Fibroblast of the aortic adventitia (primary cell): ENCODE measurements at places on chromosomes 5 and 9. TPM values are rescaled to one million over a fixed set of nuclear protein-coding genes. Genes with fewer than 3 reads are reported as not detected.

Gene TMEM252
- not detected in 2 replicates for total RNA-seq

Gene STK32A
- 2.3 and 26.0 TPM in 2 replicates for total RNA-seq

Gene DMRT2
- total RNA-seq = 0.18 TPM in 1 of 2 replicates, not detected in the other

Gene NFIB
- 107 and 111 TPM in 2 replicates for total RNA-seq

Gene OCLN
- total RNA-seq = 1.1 and 3.0 TPM in 2 replicates

Gene N4BP3
- 0.18 and 0.65 TPM in 2 replicates for total RNA-seq

Gene RICTOR
- total RNA-seq = 17.3 and 55.0 TPM in 2 replicates

Gene TTC39B
- total RNA-seq = 8.2 and 22.1 TPM in 2 replicates

Gene PCDHB3
- 0.27 and 0.74 TPM in 2 replicates for total RNA-seq

Gene UBE2D2
- total RNA-seq = 71.8 and 137 TPM in 2 replicates

Gene GGTA1
- 0.18 TPM in 1 of 2 replicates, not detected in the other for total RNA-seq

Gene RPL7A
- total RNA-seq = 2,301 and 2,411 TPM in 2 replicates

Gene SGTB
- total RNA-seq = 6.1 and 16.4 TPM in 2 replicates

Gene PKD2L2
- not detected in 2 replicates for total RNA-seq

Gene THBS4
- total RNA-seq = 0.90 and 1.5 TPM in 2 replicates

Gene SLC1A3
- 3.7 and 4.1 TPM in 2 replicates for total RNA-seq

Gene PRSS3
- 5.7 and 145 TPM in 2 replicates for total RNA-seq

Gene TCF7
- 1.1 and 16.8 TPM in 2 replicates for total RNA-seq

Gene ADGRV1
- total RNA-seq = 0.18 and 0.25 TPM in 2 replicates

Gene NIM1K
- total RNA-seq = 0.65 and 1.9 TPM in 2 replicates

Gene ENHO
- not detected in 2 replicates for total RNA-seq

Gene TEK
- 1.7 and 3.8 TPM in 2 replicates for total RNA-seq

Gene MATR3
- total RNA-seq = 274 and 438 TPM in 2 replicates

Gene CDH9
- 0.16 TPM in 1 of 2 replicates, not detected in the other for total RNA-seq

Gene MCTP1
- 1.5 and 7.6 TPM in 2 replicates for total RNA-seq

Gene LCN6
- not detected in 2 replicates for total RNA-seq

Gene SUSD3
- 0.09 TPM in 1 of 2 replicates, not detected in the other for total RNA-seq

Gene DAB2IP
- 11.4 and 17.4 TPM in 2 replicates for total RNA-seq

Gene IFNB1
- total RNA-seq = not detected in 2 replicates

Gene MCIDAS
- not detected in 2 replicates for total RNA-seq

Gene OLFML2A
- 1.7 and 13.7 TPM in 2 replicates for total RNA-seq

Gene SREK1
- 90.2 and 91.8 TPM in 2 replicates for total RNA-seq

Gene ACOT12
- total RNA-seq = 0.27 TPM in 1 of 2 replicates, not detected in the other

Gene PCDHB14
- 0.45 and 0.74 TPM in 2 replicates for total RNA-seq

Gene HCN1
- total RNA-seq = 0.41 TPM in 1 of 2 replicates, not detected in the other

Gene PCA3
- total RNA-seq = not detected in 2 replicates

Gene CCDC192
- not detected in 2 replicates for total RNA-seq

Gene SIT1
- 0.18 and 1.6 TPM in 2 replicates for total RNA-seq

Gene TMEM8B
- total RNA-seq = 1.9 and 2.8 TPM in 2 replicates

Gene SPTLC1
- 51.5 and 119 TPM in 2 replicates for total RNA-seq

Gene HAVCR1
- total RNA-seq = not detected in 2 replicates

Gene GMCL2
- not detected in 2 replicates for total RNA-seq
